ENCODE measurements at places on chromosomes 11 and 22.

- no peak for DNase-seq
Measured at GRCh38 chr22:27801202-27801615, 347 bp downstream of the MN1 start.

- no peak for DNase-seq
Measured at GRCh38 chr22:42171417-42171816, 40.8 kb upstream of the CYP2D6 start.

DNA sequence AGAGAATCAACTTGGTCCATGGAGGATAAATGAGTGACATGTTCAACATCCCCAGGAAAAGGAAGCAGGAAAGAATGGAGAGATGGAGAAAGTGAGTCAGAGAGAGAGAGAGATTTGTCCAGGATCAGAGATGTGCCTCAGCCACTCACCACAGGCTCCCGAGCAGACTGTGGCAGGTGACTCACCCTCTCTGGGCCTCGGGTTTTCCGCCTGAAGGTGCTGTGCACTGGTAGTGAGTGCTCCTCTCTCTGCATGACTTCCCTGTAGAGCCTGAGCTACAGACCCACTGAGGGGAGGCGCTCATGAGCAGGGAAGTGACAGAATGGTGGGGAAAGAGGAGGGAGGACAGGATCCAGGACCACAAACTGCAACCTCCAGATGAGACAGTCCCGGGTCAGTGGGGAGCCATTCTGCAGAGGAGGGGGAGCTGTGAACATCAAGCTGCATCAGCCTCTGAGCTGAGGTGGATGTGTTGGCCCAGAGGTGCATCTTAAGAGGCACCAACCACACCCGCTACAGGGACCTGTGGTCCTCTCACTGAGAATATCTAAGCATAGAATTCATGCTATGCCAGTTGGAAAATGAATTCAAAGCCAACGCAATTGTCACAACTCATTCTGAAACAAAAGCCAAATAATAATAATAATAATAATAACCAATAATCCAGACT is 433.4 kb downstream of the BRD1 start:
- DNase-seq = no peak

DNA sequence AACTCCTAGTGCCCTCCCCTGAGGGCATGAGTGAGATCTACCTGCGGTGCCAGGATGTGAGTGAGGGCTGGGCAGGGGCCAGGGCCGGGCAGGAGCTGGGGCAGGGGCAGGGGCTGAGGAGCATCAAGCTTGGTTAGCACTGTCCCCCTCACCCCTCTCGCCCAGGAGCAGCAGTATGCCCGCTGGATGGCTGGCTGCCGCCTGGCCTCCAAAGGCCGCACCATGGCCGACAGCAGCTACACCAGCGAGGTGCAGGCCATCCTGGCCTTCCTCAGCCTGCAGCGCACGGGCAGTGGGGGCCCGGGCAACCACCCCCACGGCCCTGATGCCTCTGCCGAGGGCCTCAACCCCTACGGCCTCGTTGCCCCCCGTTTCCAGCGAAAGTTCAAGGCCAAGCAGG is 5.7 kb downstream of the TRPT1 start:
- no peak for DNase-seq

DNA sequence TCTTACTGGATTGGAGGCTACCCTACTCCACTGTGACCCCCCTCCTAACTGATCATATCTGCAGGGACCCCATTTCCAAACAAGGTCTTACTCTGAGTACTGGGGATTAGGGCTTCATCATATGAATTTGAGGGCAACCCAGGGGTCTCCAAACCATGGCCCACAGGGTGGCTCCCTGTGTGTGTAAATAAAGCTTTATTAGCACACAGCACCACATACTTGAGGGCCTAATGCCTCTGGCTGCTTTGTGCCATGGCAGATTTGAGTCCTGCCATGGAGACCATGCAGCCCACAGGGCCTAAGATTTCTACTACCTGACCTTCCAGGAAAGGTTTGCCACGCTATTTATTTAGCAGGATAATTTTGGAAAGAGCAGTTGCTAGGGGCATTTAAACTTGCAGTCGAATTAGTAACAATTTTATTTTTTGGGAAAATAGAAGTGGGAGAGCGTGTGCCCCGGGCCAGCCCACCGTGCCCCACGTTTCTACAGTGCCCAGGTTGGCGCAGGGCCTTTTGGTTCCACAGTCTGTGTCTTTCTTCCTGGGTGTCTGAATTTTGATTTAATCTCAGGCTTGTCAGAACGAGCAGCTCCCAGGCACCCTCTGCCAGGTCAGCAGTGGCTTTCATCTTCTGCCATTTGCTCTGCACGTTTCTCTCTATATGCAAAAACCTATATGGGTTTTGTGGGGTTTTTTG is 92.3 kb downstream of the KCNQ1 start:
- DNase-seq = no peak

GRCh38 chr22:44550711-44551491 is 52.9 kb upstream of the RTL6 start:
- peak; percentile 89 for DNase-seq

- no peak for DNase-seq
Measured at GRCh38 chr22:22159384-22159783, 85.2 kb upstream of the VPREB1 start.

DNA sequence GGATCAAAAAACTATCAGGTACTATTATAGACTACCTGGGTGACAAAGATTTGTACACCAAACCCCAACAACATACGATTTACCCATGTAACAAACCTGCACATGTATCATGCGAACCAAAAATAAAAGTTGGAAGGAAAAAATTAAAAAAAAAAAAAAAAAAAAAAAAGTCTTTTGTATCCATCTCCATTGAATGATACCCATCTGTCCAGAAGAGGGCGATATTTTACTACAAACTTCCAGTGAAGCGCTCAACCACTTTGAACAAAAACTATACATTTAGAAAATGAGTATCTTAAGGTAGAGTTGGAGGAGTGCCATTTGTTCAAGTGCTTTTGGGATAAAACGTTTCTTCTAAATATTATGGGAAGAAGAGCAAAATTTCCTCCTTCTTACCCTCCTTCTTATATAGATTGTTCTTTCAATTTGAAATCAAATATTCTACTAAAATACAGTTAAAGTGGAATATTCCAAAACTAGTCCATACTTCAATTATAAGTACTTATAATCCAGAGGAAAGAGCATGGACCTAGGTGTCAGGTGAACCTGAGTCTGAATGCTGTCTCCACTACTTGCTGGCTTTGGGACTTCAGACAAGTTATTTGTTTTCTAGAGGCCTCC is 23.3 kb downstream of the ARL14EP start:
- DNase-seq = peak; percentile 30

GRCh38 chr11:2234963-2235362 is 35.4 kb downstream of the ASCL2 start:
- DNase-seq = no peak

GRCh38 chr11:125381499-125382044 is 114.5 kb downstream of the FEZ1 start:
- DNase-seq = no peak

DNA sequence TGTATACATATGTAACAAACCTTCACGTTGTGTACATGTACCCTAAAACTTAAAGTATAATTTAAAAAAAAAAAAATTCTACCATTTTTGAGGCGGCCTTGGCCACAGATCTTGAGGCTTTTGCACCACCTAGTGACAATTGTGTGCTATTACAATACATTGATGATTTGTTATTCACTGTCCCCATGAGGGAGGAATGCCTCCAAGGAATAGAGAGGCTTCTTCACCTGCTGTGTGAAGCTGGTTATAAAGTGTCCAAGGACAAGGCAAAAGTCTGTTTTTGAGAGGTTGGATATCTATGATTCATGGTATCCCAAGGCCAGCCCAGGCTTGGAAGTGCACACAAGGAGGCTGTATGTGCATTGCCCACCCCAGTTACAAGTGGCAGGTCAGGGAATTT is 30.7 kb downstream of the SLC22A25 start:
- DNase-seq = no peak

DNA sequence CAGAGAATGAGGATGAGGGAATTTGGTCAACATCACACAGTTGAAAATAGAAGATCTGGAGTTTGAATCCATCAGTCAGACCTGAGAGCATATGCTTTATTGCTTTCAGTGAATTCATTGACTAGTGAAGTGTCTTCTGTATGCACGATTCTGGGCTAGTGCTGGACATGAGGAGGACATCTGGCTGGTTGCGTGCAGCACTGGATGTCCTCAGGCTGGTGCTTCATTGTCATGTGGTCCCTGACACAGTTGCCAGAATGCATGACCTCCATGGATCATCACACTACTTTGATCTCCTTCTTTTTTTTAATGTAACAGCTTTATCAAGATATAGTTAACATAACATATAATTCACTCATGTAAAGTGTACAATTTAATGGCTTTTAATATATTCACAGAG is 44.5 kb upstream of the MMP7 start:
- no peak for DNase-seq

DNA sequence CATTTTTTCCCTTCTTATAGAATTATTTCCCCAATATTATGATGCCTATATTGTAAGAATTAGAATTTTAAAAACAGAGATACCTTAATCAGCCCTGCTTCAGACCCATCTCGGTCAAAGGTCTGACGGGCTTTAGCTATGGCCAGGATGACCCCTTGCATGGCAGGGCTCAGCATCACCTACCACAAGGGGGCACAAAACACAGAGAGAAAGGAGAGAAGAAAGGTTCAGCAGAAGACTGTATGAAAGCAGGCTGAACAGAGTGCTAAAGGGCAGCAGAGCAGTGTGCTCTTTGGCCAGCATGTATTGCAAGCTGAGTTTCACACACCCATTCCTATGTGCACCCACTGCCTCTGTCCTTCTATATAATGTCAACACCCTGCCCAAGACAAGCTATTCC is 26.8 kb downstream of the CLDN25 start:
- no peak for DNase-seq

GRCh38 chr11:121968638-121969037 is 147.4 kb downstream of the BLID start:
- no peak for DNase-seq

DNA sequence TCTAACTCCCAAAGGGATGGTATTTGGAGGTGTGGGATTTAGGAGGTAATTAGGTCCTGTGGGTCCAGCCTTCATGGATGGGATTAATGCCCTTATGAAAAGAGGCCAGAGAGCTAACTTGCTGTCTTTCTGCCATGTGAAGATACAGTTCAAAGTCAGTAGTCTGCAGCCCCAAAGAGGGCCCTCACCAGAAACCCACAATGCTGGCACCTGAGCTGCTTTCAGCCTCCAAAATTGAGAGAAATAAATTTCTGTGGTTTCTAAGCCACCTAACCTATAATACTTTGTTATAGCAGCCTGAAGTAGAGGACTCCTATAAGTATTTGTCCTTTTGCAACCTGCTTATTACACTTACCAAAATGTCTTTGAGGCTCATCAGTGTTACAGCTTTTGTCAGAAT is 16.2 kb downstream of the ATM start:
- DNase-seq = no peak

DNA sequence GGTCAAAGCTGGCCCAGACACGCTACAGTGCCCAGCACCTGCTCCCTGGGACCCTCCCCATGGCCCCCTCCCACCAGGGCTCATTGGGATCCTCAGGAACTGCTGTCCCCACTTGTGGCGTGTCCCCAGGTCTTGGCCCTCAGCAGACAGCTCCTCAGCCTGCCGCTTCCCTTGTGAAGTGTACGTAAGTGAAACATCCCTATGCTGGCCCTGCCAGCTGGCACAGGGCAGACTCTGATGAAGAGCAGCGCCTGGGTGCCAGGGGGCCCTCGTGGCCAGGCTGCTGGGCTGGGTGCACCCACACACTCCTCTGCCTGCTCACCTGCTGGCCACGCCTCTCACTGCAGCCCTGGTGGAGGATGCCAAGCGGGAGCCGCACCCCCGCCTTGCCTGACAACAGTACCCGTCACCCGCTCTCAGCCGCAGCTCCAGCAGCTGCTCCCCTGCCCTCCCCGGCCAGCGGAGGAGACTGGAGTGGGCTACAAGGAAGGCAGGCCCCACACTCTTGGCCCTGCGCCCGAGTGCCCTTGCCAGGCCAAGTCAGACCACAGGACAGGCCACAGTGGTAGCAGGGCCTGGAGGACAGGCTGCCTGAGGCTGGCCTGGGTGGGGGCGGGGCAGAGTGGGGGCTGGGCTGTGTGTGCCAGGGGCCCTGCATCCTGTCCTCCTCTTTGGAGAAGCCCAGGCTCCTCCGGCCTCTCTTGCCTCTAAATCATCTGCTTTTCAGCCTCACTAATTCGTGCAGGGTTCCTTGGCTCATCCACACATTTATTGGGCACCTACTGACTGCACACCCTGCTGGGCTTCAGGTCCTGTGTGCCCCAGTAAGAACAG is 39.5 kb downstream of the IGF2 start:
- no peak for DNase-seq

DNA sequence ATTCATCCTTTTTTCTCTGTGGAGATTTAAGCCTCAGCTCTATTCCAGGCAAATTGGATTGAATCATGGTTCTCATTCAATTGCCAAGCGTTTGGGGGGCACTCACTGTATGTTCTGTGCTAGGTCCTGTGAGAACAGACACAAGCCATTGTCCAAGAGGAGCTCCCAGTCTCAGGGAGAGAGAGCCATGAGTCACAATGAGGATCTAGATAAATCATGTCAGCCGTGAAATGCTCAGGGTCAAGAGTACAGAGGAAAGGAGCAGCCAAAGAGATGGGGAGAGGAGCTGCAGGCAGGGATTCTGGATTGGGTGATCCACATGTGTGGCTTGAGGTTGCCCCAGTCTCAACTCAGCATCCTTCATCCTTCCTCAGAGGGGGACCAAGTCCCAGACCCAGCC is 93.6 kb downstream of the FEZ1 start:
- DNase-seq = peak; percentile 6

DNA sequence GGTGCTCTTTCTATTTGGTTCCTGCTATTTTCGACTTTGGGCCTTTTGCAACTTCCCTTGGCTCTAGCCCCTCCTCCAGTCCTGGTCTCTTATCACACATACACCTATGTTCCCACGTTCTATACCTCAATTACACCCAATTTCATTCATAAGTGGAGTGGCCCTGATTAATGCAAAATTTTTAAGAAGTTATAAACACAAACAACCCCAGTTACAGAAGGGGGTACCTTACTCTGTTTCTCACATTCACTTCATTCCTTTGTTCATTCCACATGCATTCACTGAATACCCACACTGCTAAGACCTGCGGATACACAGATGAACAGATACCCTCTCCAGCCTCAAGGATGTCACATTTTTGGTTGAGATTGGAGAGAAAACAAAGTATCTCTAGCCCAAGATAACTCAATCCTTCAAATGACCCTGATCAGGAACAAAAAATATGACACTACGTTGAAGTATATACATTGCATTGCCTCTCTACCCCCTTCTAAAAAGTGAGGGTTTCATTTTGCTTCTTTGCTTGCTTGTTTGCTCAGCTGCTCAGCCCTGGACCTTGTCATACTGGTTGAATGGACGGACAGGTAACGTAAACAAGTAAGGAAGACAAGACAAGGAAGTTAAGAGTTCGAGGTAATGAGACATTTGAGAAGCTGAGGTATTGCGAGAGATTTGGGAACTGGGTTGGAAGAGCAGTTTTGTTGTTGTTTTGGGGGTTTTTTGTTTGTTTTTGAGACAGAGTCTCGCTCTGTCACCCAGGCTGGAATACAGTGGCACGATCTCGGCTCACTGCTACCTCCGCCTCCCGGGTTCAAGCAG is 3.6 kb upstream of the VPS37C start:
- no peak for DNase-seq

Data from fibroblast of skin of left biceps (primary cell).